NCI-H1694 treated with DMSO at 0.1 percent for 48 hours (cell line): ENCODE measurements at places on chromosomes 7 and 10.

DNA sequence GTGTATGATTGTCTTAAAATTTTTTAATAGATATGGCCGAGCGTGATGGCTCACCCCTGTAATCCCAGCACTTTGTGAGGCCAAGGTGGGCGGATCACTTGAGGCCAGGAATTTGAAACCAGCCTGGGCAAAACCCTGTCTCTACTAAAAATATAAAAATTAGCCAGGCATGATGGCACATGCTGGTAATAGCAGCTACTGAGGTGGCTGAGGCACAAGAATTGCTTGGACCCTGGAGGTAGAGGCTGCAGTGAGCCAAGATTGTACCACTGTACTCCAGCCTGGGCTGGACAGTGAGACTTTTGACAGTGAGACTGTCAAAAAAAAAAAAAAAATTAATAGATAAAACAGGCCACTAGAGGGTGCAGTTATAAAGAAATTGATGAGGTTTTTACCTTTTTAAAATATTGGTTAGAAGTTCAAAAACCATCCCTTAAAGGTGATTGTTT, 20.5 kb downstream of the NOM1 start:
- DNase-seq = peak; percentile 7

DNA sequence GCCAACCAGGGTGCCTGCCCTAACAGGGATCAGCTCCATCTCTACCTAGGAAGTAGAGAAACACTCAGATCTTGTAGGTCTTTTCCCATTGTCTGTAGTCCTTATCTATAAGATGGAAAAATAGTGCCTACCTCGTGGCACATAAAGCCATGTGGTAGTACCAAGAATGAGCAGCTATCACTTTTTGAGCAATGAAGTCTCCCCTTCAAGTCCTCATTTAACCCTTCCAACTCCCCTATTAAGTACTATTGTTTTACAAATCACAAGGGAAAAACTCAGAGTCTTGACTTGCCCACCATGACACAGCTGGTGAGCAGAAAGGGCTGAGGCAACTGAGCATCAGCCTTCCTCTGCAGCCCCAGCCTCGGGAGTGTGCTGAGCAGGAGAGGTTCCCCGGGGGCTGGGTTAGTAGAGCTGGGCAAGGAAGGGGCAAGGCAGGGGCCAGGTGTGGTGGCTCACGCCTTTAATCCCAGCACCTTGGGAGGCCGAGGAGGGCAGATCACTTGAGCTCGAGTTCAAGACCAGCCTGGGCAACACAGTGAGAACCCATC, 3.3 kb downstream of the FRAT2 start:
- DNase-seq = no peak

GRCh38 chr10:124318076-124318475, 100.6 kb downstream of the OAT start:
- no peak for DNase-seq

DNA sequence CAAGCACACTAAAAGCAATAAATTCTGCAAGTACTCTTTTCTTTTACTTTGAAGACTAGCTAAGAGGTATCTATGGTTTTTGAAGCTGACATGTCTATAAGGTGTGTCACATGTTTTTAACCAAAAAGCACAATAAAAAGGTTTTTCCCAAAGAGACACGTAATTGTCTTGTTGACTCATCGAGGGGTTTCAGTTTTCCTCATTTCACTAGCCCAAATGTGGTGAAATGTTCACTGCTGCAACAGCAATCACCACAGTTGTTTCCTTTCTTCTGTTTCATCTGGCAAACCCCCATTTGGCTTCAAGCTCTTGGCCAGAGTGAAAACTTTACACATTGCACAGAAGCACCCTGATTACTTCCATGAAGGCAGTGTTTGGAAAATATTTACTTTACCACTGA, 3.8 kb upstream of the HOXA4 start:
- no peak for DNase-seq

GRCh38 chr10:108598831-108599230, 1324.5 kb downstream of the XPNPEP1 start:
- DNase-seq = no peak

GRCh38 chr7:16399916-16400892, 21.1 kb downstream of the CRPPA start:
- DNase-seq = no peak

- no peak for DNase-seq
Observed at GRCh38 chr10:17585016-17585415, 32.2 kb downstream of the HACD1 start.

DNA sequence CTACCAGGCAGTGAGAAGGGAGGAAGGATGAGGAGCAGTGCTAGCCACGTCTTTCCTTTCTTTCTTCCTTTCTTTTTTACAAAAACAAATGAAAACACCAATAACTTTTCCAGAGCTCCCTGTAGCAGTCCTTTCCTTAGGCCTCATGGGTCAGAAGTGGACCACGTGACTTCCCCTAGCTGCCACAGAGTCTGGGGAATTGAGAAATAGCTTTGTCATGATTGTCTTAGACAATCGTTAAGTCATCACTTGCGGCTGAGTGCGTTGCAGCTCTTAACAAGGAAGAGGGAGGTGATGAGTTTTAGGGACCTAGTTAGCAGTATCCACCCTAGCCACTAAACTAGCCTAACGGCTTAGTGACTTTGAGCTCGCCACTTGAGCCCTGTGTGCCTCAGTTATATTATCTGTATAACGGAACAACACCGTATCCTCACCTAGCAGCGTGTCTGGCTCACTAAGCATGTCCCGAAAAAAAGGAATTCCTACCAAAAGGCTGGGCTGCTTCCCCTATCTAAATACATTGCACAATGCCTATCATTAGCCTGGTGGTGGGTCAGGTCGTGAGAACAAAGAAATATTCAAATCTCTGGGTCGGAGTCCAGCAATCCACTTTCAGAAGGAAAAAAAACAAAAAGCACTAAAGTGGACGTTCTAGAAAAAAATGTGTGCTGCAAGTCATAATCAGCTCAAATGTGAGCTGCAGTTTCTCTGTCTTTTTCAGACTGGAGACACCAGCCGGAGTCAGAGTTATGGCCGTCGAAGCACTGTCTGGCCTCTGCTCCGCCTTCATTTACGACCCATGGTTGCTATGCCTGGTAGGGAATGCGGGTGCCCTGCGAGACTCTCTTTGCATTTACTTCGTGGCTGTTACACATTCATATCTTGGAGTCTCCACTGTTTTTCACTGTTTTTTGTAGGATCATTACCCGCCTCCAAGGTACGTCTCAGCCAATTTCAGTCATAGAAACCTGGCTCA, 338.5 kb upstream of the FOXK1 start:
- DNase-seq = no peak

DNA sequence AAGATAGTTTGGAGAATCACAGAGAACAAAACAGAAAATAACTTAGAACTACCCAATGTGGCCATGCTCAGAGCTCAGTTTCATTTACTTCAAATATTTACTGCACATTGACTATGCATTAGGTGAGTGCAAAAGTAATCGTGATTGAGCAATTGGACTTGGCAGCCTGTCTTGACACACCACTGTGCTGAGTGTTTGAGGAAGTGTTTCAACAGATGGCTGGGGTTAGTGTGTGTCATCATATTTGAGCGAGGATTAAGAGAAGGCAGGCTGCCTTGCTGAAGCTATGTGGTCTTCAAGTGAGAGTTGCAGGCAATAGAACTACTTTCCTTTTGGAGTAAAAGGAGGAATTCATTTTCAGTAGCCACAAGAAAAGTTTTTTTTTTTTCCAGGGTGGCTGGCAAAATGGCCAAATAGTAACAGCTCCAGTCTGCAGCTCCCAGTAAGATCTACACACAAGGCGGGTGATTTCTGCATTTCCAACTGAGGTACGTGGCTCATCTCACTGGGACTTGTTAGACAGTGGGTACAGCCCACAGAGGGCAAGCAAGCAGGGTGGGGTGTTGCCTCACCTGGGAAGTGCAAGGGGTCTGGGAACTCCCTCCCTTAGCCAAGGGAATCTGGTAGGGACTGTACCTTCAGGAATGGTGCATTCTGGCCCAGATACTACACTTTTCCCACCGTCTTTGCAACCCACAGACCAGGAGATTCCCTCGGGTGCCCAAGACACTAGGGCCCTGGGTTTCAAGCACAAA, 37.6 kb downstream of the AKR1C4 start:
- DNase-seq = no peak

DNA sequence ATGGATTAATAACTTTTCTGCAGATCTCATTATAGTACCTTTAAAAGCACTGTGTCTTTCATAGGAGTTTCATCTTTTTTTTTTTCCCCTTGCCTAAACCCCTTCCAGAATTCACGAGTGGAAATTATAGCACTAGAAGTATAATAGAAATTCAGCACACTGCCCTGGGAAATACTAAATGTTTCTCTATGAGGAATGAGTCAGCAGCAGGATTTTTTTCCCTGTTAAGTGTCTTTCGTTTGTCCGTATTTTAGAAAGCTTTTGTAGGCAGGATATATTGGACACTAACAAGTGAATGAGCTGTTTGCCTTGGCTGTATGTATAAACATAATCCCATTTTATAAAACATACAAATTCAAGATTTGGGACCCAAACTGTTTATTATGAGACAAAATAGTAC, 105.8 kb downstream of the EXOC4 start:
- no peak for DNase-seq

- peak; percentile 84 for DNase-seq
Observed at GRCh38 chr7:1725766-1726630, 55.9 kb downstream of the ELFN1 start.

DNA sequence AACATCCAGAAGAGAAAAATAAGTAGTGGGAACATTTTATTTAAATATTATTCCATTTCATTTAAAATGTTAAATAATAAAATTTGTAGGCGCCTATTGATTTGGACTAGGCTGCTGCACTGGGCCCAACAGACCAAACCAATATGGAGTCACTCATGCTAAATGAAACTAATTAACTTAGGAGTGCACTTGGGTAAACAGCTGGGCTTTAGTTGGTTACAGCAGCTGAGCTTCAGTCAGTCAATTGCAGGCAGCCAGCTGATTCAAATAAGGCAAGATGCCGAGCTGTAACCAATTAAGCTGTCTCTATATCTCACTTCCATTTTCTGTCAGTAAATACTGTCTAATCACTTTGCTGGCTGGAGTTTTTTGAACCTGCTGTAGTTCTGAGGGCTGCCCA, 102.1 kb upstream of the WDR11 start:
- no peak for DNase-seq

- peak; percentile 69 for DNase-seq
Observed at GRCh38 chr10:70462349-70462984, 16.1 kb upstream of the PALD1 start.

DNA sequence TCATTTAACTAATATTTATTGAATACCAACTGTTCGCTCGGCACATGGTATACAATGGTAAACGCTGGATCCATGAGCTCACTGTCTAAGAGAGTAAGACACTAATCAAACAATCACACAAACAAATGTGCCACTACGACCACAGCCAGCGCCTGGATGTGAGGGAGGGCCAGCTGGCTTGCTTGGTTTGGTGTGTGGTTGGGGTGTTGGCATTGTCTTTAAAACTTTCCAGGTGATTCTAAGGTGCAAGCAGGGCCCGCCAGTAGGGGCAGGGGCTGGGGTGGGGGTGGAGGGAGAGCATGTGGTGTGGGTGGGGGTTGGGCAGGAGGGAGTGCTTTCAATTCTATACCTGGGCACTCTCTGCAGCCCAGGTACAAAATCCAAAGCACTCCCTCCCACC, 31.6 kb downstream of the ADRA2A start:
- no peak for DNase-seq

- DNase-seq = peak; percentile 43
Observed at GRCh38 chr10:71285180-71285545, 33.9 kb upstream of the SLC29A3 start.

DNA sequence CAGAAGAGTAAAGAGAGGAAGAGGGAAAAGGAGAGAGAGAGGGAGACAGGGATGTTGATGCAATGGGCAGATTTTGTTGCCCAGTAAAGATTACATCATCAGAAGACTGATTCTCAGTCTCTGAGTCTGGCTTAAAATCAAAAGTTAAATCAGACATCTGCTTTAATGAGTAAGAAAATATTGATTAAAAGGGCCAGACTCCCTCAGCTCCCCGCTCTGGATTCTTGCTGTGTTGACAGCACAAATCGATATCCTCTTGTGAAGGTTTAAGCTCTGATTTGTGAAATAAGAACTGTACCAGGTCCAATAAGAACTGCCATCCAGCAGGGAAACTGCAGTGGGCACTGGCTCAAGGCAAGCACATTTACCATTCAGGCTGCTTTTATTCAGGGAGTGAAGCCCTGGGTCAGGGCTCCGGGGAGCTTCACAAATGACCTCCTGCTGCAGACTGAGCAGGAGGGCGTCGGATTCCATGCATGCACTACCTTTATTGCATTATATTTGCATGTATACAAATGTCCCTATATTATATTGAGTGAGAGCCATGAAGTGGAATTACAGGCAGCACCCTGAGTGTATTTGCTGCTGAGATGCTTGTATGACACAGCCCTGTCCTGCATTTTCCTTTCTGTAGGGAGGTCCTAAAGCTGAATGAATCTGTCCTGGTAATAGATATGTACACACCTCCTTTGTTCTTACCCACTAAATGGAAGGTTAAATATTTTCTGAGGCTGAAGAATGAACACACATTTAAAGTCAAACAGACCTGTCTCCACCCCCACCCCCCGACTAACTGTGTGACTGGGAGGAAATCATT, 401.5 kb downstream of the REEP3 start:
- no peak for DNase-seq

DNA sequence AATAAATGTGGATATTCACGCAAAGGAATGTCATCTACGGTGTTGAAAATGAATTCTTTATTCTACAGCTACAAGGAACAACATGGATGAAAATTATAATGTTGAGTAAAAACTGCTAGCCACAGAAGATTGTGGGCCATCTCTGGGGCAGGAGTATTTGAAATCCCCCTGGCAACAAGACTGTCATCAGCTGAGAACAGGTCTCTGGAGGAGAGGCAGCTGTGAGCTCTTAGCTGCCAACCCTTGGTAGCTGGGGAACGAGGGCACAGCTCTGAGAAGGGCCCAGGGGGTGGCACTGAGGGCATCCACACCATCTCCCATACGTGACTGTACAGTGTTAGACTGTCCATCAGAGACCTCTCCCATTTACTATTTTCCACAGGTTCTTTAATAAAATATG, 340.1 kb upstream of the MGMT start:
- no peak for DNase-seq

GRCh38 chr10:109089779-109090178, 833.5 kb downstream of the XPNPEP1 start:
- no peak for DNase-seq

DNA sequence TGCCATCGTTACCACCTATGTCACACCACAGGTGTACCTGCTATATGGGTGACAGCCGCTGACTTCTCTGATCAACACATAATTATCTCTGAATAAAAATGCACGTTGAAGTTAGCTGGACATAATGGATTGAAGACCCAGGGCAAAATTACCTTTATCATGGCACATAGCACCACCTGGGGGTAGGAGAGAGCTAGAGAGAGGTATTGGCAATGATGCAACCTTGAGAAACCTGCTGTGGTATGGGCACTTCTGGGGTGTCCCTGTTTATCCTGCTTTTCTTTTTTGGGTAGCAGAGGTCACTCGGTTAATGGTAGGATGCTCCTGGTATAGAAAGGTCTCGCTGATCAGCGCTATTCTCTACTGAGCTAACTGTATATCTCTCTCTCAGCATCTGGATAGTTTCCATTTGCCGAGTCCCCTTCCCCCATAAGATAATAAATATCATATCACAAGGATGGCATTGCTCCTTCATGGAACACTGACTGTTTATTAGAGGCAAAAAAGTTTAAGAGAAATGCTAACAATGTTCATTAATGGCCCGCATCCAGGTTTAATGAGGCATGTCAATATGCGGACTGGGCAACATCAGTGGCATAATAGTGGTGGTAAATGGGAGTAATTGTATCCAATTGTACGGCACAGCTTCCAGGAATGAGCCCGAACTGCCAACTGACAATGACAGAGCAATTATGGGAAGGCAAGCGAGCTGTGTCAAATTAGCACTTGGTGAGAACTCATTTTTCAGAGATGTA, 323.1 kb downstream of the TFEC start:
- peak; percentile 49 for DNase-seq
